ENCODE measurements at places on chromosomes 3 and 15. TPM values are rescaled to one million over a fixed set of nuclear protein-coding genes. Genes with fewer than 3 reads are reported as not detected.

DNA sequence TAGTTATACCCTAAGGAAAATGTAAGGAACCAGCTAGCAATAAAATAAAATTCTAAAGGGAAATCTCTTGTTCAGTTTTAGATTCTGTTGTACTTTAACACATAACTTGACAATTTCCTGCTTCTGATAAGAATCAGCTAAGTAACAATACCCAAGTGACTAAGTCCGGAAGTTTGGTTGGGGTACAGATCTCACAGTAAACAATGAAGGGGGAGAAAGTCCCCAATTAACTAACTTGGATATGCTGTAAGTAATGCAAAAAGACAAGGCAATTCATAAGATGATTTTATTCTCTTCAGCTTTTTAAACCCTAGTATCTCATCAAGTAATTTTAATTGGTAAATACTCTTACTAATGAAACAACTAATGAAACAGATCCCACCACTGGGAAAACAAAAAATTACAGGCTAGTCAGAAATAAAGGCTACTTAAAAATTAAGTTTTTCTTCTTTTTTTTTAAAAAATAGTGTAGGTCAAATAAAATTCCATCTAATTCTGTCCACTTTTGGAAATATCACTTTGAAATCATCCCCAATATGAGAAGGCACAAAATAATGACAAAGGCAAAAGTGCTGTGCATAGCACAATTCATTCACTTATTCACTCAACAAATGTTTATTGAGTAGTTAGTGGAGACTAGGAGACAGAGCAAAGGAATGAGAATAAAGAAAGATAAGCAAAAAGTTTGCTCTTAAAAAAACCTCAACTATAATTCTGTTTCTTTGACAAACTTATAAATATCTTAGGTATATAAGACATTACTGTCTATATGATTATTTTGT is 37.8 kb upstream of the IL20RB start:
- no peak for DNase-seq

The LRRC2 gene
- 95.7 TPM for total RNA-seq

The CD96 gene
- 0.59 TPM for total RNA-seq

- no peak for DNase-seq
These were observed 726.7 kb upstream of the NR2F2 start for GRCh38 chr15:95603802-95604201.

- DNase-seq, result no peak
These were observed 10.8 kb upstream of the MEF2A start for GRCh38 chr15:99554880-99555488.

GRCh38 chr15:78077053-78077870 is at the start of gene TBC1D2B:
Gene TBC1D2B (minus strand): TSS chr15:78077711. CDS start chr15:78077652, 59 bp downstream.
- DNase-seq, result peak; percentile 75

DNA sequence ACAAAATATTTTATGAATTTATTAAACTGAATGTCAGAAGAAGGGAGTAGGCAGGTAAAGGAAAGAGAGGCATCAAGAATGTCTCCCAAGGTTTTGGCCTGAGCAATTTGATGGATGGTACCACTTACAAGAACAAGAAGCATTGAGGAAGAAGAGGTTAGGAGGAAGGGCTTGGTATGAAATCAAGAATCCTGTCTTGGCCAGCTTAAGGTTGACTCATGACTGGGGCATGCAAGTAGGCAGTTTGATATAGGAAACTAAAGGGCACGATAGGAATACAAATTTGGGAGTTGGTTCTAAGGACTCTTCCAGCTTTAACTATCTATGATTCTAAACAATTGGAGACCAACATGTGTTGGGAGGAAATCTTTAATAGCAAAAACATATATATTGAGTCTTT is 79.1 kb downstream of the NTRK3 start:
- no peak for DNase-seq

The CHRM5 gene
- not detected for total RNA-seq

DNA sequence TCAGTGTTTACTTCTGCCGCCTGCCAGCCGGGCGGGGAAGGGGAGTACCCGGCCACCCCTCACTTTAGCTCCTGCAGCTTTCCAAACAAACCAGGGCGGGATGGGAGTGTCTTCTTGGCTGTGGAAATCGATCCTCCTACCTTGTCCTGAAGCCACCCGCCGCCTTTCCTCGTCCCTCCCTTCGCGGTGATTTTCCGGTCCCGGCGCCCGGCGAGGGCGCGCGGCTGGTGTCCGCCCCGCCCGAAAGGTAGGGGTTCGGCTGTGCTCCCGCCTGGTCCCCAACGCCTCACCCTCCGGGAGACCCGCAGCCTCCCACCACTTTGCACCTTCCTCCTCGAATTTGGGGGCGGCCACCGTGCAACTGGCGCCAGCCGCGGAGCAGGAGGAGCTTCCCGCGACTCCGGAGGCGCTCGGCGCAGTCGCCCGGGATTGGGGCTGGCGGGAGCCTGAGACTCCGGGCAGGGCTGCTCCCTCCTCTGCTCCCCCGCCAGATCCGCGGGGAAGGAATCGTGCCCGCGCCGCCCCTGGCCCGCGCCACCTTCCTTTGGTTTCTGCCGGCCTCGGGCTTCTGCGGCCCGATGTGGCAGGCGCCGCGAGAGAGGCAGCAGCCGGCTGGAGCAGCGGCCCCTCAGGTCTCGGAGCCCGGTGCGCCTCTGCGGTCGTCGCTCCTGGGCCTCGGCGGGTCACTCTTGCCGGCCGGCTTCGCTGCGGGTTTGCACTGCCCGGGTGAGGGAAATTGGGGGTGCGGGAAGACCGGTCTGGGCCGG is 30.7 kb upstream of the ST3GAL6 start:
- peak; percentile 68 for DNase-seq

The ADAMTS7 gene
- 0.74 TPM for total RNA-seq

DNA sequence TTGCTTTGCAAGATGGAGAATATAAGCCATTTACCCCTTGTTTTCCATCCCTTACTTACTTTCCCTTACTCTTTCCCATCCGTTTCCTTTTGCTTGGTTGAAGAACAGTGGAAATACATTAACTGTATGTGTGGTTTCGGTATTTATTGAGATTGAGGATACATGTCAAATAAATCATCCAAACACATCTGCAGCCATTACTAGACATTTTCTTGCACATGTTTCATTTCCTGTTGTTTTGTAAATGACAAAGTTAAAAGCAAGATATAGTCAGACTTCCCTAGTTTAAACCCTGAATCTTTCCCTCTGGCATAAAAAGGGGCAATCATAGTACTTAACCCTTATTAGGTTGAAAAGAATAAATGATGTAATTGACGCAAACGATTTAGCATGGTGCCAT is 82.1 kb upstream of the BCHE start:
- DNase-seq, result no peak

- DNase-seq, result no peak
These were observed 347.7 kb downstream of the ZBBX start for GRCh38 chr3:167032267-167032876.

The DUOXA1 gene
- not detected for total RNA-seq

Data from psoas muscle (tissue), 8 donors.